ENCODE measurements at places on chromosomes 13 and 19.
A peak's percentile ranks its signal among the peaks of the same experiment; 100 is the strongest.

DNA sequence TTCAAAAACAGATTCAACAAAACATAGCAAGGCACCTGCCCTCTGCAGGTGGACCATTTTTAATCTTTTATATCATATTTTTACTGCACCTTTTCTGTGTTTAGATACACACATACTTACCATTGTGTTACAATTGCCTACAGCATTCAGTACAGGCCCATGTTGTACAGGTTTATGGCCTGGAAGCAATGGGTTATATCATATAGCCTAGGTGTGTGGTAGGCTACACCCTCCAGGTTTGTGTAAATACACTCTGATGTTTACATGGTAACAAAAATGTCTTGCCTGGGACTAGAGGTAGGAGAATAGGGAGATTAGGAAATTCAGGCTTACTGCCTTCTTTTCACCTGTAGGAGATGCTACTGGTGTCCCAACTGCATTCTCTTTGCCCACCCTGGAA lies 8.2 kb upstream of the UBAC2 start:
- DNase-seq = no peak

DNA sequence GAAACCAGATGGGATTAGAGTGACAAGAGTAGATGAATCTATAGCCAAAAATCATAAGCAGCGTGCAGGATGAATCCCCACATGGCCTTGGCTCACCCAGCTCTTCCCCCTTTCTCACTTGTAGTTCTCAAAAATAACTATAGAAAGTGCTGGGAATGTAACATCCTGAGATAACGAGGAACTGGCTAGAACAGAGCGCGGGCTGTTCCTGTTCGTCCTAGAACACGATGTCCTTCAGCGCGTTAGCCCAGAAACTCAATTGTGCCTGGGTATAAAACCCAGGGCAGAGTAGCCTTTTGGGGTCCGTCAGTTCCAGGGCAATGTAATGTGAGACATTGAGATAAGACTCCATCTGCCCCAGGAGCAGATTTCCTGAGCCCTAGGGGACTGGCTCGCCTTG lies 326.2 kb downstream of the TSHZ3 start:
- DNase-seq = no peak

GRCh38 chr19:18291019-18291524 lies 9.7 kb upstream of the JUND start:
- DNase-seq = peak; percentile 31

DNA sequence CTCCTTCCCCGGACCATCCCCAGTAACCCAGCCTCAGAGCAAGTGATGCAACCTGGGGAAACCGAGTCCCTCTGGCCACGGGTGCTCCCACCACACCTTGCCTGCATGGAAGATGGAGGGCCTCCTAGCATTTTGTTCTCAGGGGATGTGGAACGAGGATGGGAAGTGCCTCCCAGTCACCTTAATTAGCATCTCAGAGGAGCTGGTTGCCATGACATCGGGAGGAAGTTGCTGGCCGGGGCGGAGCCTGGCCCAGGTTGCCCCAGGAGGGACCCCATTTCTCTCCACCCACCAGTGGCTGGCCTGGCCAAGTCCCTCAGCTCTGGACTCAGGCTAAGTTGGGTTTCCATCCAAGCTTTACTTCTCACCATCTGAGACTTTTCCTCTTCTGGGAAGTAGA lies 24.1 kb upstream of the PTPRS start:
- no peak for DNase-seq

DNA sequence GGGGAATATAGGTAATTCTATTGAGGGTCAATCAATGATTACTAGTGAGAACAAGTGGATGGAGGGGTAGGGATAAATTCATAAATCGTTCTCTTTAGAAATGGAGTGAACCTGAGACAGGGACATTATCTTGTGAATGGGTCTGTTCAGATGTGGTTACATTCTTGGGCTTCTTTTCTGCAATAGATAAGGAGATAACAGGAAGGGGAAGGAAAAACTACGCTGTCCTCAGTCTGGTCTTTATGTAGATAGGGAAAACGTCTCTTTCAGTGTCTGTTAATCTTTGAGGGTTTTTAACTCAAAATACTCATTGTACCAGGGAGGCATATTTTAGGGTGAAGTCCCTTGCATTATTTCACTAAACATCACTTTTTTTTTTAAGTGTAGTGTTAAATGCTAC lies 266.7 kb upstream of the MAB21L1 start:
- no peak for DNase-seq

GRCh38 chr13:39170711-39171110 lies 132.5 kb downstream of the NHLRC3 start:
- no peak for DNase-seq

GRCh38 chr19:44662691-44663385 lies 8.4 kb upstream of the CEACAM19 start:
- no peak for DNase-seq

GRCh38 chr19:24046550-24046949 lies 40.4 kb upstream of the ZNF254 start:
- DNase-seq = no peak

DNA sequence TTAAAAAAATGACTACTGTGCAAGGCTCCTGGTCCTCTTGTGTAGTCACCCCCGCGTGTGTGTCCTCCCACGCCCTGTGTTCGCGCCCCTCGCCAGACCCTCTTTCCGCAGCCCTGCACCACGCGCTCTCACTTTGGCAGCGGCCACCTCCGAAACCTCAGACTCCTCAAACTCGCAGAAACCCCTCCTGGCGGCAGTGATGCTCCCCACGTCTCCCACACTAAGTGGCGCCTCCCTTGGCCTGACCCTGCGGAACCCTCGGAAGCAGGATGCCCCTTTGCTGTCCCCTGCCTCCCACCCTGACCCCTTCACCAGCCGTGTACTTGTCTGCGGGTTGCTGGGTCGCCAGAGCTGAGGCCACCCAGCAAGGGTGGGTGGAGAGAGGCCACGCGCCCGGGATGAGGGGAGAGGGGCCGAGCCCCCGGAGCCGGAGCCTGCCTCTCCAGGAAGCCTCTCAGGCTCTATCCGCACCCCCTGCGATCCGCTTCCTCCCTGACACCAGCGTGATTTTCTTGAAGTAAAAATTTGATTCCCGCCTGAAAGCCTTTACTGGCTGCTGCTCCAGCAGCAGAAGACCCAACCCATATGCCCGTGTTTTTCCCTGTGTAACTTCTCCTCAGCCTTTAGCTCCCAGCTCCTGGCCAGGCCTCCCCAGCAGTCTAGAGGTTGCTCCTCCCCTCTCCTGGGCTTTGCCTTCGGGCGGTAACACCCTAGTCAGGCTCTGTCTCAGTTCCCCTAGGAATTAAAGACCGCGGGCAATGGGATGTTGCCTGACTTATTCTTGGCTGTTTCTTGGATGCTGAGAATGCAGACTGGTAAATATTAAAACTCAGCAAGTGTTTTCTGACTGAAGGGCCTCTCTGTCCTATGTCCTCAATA lies 55.2 kb downstream of the MIPEP start:
- no peak for DNase-seq

- DNase-seq = no peak
Observed at GRCh38 chr19:57671124-57671895, 2.6 kb downstream of the ZSCAN4 start.

- peak; percentile 13 for DNase-seq
Observed at GRCh38 chr19:33514885-33515551, 6.6 kb downstream of the PEPD start.
